ENCODE measurements at places on chromosomes 6 and 20.

- DNase-seq, result no peak
Measured at GRCh38 chr20:35021063-35021462, 65.4 kb downstream of the MYH7B start.

DNA sequence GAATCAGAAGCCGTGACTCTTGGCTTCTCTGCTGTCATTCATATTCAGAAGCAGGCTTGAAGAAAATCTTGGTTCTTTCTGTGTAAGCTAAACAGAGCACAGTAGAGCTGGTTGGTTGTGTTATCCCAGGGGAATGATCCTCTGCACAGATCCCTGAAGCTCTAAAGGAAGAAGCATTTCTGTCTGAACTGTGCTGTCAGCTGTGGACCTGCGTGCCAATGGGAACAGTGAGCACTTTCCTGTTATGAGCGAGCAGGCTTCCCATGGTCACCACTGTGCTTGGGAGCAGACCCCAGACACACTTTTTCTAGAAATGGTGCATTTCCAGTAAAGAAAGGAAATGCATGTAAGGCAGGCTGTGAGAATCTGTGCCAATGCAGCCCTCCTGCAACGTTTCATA is 490.2 kb downstream of the EPM2A start:
- no peak for DNase-seq

GRCh38 chr6:56106231-56106630 is 141.1 kb downstream of the COL21A1 start:
- DNase-seq, result no peak

GRCh38 chr6:150687508-150687907 is 87.8 kb downstream of the PLEKHG1 start:
- DNase-seq, result no peak

DNA sequence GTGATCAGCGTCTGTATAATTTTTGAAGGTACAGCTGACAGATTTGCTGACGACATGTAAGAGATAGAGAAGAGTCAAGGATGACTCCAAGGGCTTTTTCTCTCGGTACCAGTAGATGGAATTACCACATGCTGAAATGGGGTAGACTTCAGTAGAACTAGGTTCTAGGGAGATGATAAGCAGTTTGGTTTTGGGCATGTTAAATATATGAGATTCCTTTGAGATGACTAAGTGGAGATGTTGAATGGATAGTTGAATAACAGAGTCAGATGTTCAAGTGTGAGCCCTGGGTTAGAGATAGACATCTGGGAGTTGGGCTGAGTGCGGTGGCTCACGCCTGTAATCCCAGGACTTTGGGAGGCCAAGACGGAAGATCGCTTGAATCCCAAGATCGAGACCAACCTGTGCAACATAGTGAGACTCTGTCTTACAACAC is 50.0 kb downstream of the PHF20 start:
- DNase-seq, result no peak

- DNase-seq, result peak; percentile 71
Measured at GRCh38 chr20:35539756-35540212, 2.1 kb upstream of the ERGIC3 start.

- DNase-seq, result no peak
Measured at GRCh38 chr20:22402550-22402949, 181.8 kb downstream of the FOXA2 start.

GRCh38 chr6:148351309-148351708 is 8.7 kb downstream of the SASH1 start:
- no peak for DNase-seq

GRCh38 chr6:45206793-45207492 is 121.2 kb upstream of the RUNX2 start:
- no peak for DNase-seq

DNA sequence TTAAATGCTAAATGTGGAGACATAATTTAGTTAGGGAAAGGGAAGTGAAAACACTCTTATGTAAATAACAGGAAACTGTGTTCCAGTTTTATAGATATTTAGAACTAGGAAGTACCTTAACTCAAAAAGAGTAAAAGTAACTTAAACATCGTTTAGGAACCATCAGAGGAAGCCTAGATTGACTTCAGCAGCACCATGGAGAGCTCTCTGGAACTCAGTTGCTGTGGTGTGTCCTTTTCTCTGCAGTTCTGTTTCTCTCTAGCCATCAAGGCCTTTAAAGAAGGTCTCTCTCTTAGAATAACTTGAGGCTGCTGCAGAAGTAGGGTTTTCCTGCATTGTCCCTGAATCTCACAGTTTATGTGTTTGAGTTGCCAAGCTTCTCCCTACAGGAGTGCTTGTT is 26.9 kb downstream of the CLVS2 start:
- DNase-seq, result no peak

DNA sequence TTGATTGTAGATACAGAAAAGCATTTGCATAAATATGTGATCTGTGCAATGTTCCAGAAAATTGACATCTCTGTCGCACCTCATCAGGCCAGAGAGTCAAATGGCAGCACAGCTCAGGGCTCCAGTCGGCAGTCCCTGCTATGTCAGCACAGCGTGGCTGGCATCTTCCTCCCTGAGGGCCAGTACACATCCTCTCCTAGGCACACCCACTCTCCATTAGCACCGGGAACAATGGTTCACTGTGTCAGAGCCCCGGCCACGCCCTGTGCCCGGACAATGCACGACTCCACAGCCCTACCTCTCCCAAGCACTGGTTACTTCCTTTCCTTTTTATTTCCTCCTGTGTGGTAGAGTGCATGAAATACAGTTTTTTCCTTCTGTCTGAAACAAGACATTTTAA is 114.9 kb downstream of the FOXC1 start:
- peak; percentile 20 for DNase-seq

DNA sequence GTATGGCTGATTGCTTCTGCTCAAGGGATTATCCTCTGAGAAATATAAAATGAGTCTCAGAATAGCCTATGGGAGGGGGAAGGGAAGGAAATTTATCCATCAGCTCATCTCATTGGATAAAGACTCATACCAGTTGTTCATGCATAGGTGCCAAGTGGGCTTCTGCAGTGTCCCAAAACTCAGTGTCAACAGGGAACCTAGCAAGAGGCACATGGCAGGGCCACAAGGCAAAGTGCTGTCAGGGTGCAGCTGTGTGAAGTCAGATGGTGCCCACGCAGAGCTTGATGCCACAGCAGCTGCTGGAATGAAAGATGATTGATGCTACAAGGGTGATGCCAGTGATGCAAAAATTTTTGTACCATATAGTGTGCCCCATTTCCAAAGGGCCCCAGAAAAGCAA is 3.2 kb upstream of the CHD6 start:
- DNase-seq, result no peak

GRCh38 chr20:62644044-62644795 is 1.9 kb downstream of the SLCO4A1 start:
- no peak for DNase-seq

GRCh38 chr6:108546079-108547049 is 14.4 kb upstream of the FOXO3 start:
- DNase-seq, result no peak

- DNase-seq, result no peak
Measured at GRCh38 chr20:48837014-48837413, 9.2 kb upstream of the PREX1 start.

DNA sequence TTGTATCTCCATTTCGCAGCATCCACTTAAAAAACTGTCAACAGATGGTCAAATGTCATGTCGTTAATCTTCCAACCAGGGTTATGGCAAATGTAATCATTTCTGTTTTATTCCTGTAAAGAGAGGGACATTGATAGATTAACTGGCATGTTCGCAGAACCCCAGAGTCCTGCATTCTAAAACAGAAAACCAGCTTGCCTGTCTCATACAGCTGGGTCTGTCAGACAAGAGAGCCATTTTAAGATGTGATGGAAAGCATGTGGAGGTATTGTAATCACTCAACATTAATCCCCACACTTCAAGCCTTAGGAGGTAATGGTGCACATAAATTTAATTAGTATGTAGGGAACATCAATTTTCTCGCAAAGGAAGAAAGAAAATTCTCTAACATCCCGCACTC is 4.4 kb downstream of the SMLR1 start:
- DNase-seq, result no peak

- DNase-seq, result no peak
Measured at GRCh38 chr6:129866256-129866655, 5.1 kb upstream of the TMEM244 start.

DNA sequence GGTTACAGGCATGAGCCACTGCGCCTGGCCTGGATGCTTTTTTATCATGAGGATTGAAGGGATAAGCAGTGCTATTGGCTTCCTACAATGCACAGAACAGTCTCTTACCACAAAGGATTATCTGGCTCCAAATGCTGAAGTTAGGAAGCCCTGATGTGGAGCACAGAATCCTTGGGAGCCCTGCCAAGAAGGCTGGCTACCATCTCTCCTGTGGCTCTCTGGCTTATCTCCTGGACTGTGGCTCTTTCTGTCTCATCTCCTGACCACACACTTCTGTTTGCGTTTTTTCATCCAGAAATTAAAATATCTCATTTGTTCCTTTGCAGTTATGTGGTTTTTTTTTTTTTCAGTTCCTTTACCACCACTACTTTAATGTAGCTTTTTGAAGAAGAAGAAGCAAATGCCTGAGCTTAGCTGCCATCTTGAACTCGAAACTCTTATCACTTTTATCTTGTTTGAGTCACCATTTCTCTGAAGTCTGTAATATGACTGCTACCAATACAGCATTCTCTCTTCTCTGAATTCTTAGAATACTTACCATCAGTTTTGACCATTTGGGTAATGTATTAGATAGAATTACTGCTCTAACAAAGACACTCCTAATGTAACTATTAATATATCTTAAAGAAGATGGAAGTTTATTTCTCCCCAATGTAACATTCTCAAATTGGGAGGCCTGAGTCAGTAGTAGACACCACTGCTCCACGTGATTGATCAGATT is 1044.7 kb downstream of the KIF16B start:
- no peak for DNase-seq

- no peak for DNase-seq
Measured at GRCh38 chr6:136753624-136754023, 38.7 kb downstream of the MAP3K5 start.

- no peak for DNase-seq
Measured at GRCh38 chr6:44199883-44200282, 16.8 kb upstream of the MYMX start.

- no peak for DNase-seq
Measured at GRCh38 chr20:59782986-59783640, 150.3 kb downstream of the SYCP2 start.

- no peak for DNase-seq
Measured at GRCh38 chr20:46253391-46253790, 54.9 kb downstream of the CDH22 start.

DNA sequence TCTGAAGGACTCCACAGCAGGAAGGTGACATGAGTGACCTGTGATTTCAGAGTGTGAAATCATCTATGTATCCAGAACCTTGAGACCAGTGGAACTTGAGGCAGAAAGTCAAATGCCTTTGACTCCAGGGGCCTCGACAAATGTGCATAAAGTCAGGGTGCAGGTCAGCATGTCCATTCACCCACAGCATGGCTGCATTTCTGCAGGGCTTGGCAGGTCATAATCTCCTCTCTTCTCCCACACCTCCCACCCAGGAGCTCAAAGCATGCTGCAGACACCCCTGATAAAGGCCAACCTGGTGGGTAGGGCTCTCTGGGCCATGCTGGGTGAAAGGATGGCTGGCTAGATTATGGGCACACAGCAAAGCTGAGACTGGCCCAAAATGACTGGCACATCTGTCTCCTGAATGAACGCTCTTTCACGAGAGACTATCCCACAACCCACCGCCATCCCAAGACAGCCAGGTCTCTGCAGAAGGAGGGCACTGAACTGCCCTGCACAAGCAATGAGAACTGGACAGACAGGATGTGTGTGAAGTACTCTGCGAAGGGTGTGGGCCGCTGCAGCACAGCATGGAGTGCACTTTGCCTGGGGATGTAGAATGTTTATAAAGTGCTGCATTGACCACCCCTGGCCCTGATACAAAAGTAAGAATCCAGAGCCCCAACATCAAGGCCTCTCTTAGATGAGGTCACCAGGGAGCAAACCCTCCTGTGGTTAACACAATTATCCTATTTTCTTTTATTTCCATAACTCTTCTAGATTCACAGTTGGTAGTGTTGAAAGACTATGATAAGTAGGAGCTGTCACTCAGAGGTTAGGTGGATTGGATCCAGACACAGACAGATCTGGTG is 78.2 kb upstream of the NXT1 start:
- no peak for DNase-seq

DNA sequence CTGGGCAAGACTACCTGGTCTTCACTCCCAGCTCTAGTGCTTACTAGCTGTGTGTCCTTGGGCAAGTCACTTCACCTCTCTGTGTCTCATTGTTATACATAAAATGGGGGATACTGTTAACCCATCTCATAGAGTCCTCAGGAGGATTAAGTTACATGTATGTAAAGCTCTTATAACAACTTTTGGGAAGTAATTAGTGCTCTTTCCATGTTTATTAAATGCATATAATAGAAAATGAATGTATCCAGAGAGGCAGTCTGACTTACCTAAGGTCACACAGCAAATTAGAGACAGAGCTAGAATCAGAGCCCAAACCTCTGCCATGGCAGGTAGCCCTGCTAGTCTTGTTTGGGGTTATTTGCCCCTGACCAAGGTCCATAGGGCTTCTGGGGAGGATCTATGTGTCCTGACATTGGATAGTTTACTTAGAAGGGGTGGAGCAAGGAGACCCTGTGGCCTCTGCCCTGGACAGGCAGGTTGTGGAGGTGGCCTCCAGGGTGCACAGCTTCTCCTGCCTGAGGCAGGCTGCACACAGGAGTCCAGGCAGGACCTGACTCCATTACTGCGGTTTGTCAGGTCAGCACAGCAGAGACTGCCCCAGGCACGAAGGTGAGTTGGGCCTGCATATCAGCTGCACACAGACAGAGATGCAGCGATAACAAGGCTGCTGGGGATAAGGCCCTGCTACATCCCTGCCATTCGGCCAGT is 8.4 kb upstream of the MAPK13 start:
- DNase-seq, result no peak

DNA sequence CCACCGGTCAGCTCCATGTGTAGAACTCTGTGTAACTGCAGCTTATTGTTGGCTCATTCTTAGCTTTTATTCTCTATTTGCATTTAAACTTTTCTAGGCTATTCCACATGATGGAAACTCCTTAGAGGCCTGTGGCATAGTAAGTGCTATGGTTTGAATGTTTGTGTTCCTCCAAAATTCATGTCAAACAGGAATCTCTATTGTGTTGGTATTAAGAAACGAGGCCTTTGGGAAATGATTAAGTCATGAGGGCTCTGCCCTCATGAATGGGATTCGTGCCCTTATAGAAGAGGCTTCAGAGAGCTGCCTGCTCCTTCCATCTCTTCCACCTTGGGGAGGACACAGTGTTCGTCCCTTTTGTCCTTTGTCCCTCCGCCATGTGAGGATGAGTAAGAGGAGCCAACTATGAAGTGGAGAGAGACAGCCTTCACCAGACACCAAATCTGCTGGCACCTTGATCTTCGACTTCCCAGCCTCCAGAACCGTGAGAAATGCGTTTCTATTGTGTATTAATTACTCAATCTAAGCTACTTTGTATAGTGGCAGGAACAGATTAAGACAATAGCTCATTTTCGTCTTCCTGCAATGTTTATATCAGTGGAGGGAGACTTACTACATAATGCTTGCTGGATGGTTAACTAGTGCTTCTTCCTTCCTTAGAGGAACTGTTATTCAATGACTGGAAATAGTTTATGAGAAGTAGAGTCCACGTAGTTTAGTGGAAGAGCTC is 361.1 kb downstream of the FARS2 start:
- DNase-seq, result no peak

- DNase-seq, result no peak
Measured at GRCh38 chr6:34152042-34152524, 6.2 kb upstream of the GRM4 start.
